ENCODE measurements at places on chromosomes 1 and 21.

DNA sequence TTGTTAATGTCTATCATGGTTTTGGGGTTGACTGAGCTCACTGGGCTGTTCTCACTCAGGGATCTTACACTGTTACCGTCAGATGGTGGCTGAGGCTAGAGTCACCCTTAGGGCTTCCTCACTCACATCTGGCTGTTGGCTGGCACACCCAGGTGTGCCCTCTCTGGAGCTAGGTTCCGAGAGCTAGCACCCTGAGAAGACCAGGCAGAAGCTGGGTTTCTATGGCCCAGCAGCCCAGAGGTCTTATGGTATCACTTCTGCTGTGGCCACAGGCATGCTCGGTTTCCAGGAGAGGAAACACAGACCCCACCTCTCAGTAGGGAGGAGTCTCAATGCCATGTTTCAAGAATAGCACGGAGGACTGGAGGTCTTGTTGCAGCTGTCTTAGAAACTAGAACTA, 20.7 kb upstream of the KIF1B start:
- DNase-seq: no peak

DNA sequence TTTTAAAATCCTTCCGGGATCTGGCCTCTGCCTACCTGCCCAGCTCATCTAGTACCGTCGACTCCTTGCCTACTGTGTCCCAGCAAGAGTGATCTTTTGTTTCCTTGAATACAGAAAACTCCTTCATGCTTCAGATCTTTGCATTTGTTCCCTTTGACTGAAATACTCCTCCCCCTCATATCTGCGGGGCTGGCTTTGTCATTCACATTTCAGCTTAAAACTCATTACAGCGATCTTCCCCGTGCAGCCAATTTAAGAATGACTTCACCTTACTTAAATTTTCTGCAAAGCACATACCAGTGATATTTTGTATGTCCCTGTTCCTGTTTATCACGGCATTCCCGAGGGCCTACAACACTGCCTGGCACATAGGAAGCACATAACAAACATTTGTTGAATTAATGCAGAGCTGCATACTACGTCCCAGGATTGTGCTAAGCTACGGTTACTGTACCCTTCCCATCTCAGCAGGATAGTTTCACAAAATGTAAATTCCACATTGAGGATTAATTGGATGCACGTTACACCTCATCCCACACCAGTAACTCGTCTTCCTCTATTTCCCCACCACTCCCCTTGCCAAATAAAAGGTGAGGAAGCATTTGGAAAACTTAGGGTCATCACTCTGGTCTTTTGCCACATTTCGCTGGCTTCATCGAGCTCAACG, 837 bp upstream of the DESI2 start:
- no peak for DNase-seq

GRCh38 chr1:47766832-47767740, 230.1 kb downstream of the TRABD2B start:
- no peak for DNase-seq

- no peak for DNase-seq
These were observed 25.6 kb downstream of the PHACTR4 start for GRCh38 chr1:28395181-28395580.

- no peak for DNase-seq
These were observed 1.4 kb downstream of the NCAM2 start for GRCh38 chr21:20999659-21000058.

- no peak for DNase-seq
These were observed 50.0 kb downstream of the BEND5 start for GRCh38 chr1:48726557-48727215.

- no peak for DNase-seq
These were observed 1554.0 kb downstream of the KCNT2 start for GRCh38 chr1:195054217-195054687.

- no peak for DNase-seq
These were observed 89.1 kb downstream of the MAN1C1 start for GRCh38 chr1:25705699-25706098.

GRCh38 chr21:26837539-26837938, 7.7 kb downstream of the ADAMTS1 start:
- no peak for DNase-seq

GRCh38 chr21:32329776-32330175, 31.1 kb downstream of the MRAP start:
- DNase-seq: no peak

DNA sequence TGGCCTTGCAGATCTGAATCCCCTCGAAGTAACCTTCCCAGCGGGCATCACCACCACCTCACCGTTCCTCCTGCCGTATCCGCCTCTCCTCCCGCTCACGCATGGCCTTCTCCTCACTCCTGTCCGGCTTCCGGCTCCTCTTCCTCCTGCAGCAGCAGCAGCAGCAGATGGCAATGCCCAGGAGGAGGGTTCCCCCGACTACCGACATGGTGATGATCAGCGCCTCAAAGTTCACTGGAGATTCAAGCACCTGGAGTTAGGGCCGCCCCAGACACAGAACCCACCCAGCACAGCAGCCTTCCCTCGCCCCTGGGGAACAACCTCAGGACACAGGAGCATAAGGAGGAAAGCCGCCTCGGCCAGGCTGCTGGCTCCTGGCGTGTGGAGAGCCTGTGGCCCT, 17.4 kb downstream of the PTTG1IP start:
- DNase-seq: no peak

DNA sequence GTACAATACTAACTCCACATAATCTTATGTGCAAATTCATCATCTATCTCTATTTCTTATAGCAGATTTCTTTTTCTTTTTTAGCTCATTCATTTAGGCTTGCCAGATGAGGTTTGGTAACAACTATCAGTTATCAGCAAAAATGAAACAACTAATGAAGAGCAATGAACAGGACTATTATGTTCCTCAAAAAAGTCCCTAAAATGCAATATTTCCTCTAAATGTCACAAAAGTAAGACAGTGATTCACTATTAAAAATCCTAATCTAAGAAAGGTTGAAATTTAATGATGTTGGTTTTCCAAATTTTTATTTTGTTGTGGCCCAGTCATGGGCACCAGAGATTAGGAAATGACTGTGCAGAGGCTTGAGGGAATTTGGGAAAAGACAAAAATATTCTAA, 135.3 kb downstream of the PPIAL4G start:
- DNase-seq: no peak

DNA sequence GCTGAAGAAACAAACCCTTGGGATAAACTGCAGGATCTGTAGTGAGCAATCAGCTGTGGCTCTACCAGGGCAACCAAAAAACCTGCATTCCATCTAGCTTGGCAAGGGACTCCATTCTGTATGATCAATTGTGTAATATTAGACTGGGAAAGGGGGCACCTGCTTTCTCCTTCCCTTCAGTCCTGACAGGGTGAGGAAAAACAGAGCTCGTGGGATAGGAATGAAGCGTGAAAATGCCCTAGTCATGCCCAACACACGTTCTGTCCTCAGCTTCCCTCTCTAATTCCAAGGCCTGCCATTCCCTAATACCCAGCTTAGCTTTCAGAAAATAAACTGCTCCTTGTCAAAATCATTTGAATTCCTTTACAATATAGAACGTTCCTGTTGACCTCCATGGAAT, 442.3 kb downstream of the PLPP3 start:
- DNase-seq: no peak

- DNase-seq: no peak
These were observed 19.1 kb upstream of the SLC5A9 start for GRCh38 chr1:48203287-48203900.

DNA sequence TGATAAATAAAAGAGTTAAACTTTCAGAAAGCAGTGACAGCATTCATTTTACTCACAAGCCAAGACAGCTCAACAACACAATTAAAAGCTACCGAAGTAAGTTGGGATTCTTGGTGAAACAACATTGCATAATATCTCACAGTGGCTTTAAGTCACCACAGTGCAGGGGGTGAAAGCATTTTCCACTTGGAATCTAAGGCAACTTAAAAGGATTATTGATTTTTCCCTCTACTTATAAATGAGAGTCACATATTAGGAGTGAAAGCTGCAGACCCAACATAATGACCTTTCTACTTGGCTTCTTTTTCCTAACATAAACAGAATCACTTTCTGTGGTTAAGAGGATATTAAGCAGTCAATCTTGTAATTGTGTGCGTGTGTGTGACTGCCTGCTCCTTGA, 536.6 kb upstream of the CXADR start:
- no peak for DNase-seq

GRCh38 chr21:33980276-33980916, 64.8 kb upstream of the ATP5PO start:
- DNase-seq: no peak

GRCh38 chr1:198463709-198464108, 76.8 kb downstream of the ATP6V1G3 start:
- DNase-seq: no peak

DNA sequence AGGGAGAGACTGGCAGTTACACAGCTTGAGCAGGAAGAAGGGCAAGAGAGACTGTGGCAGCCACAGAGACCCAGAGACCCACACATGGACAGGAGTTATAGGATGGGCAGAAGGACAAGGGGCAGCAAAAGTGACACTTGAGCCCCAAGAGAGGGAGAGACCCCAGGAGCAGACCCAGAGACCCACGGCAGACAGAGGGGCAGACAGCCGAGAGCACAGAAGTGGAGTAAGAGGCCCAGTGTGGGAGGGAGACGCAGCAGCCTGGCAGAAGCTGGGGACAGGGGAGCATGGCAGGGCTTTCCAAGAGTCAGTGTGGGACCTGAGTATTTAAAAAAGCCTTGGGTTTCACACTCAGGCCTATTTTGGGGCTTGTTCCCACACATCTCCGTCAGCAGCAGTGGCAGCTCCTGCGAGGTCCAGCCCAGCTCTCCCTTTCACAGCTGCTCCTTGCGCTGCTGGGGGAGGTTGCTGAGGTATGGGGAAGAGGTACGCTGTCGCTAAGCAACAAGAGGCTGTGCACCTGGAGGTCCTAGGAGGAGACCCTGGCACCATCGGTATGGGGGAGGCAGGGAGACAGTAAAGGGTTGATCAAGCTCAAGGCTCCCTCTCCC, 9.0 kb upstream of the MEF2D start:
- no peak for DNase-seq

DNA sequence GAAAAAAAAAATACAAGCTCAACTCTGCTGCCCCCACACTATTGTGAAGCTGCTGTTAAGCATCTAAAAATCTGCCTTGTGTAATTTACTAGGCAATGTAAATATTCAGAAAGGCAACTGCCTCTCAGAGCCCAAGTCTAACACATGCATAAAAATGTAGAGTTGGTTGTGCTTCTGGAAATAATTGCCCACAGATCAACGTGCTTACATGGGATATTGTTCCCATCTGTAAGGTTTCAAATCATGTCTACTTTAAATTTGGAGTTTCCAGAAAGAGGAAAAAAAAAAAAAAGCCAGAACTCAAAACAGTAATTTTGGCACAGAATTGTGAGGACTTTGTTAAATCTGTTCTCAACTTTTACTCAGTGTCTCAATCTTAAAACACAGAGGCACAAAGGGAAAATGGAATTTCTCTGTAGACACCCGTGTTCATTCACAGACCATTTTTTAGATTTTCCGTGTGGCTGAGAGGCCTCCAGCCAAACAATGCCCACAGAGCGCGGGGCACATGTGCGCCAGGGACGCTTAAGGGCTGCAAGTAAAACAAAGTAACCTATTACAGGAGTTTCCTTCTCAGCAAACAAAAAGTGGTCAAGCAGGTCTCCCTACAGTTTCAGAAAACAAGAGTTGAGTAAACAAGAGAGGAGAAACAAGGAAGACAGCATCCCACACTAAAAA, 115.5 kb downstream of the RERE start:
- DNase-seq: no peak

DNA sequence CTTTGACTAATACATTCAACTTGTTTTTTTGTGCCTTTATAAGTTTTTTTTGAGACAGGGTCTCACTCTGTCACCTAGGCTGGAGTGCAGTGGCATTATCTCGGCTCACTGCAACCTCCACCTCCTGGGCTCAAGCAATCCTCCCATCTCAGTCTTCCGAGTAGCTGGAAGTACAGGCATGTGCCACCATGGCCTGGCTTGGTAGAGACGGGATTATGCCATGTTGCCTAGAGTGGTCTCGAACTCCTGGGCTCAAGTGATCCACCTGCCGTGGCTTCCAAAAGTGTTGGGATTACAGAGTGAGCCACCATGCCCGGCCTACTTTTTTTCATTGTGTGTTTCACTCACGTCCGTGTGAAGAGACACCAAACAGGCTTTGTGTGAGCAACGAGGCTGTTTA, 202.7 kb downstream of the DISC1 start:
- DNase-seq: no peak

- no peak for DNase-seq
These were observed 283.1 kb downstream of the TM2D1 start for GRCh38 chr1:61441723-61442262.

DNA sequence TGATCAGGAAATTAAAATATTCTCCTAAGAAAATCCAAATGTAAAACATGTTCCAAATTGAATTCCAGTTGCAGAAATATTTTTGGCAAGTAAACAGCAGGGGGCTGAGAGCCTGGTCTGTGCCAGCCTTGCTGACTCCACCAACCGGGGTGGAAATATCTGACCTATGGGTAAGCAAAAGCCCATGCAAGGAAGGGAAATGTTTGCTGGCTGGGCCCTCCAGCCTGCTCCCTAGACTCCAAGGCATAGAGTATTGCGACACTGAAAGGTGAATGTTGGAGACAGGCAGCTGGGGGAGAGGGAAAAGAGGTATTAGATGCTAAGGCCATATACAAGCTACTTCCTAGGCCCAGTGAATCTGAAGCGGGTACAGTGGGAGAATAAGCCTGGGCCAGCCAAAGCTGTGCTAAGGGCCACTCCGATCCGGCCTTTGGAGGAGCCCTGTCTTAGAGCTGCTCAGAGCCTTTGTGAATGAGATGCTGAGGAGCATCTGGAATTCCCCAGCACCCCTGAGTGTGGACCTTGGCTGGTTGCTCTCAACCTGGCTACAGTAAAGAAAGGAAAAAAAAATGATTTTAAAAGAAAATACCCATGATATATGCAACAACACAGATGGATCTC, 24.9 kb upstream of the ATP1B1 start:
- DNase-seq: no peak

DNA sequence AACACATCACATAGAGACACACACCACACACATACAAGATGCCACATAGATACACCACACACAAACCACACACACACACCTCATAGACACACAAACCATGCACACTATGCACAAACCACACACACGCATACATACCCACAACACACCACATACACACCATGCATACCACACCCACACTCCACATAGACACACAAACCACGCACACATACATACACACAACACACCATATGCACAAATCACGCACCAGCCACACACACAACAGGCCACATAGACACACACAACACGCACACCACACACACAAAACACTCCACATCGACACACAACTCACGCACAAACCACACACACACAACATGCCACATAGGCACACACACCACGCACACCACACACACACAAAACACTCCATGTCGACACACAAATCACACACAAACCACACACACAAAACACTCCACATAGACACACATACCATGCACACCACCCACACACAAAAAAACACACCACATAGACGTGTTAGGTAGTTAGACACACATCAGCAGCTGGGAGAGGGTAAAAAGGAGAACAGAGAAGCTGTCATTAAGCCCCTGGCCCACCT, 49.5 kb upstream of the SLC19A1 start:
- DNase-seq: no peak

- DNase-seq: no peak
These were observed 11.9 kb downstream of the LGALS8 start for GRCh38 chr1:236535662-236536161.

GRCh38 chr1:20429296-20429695, 56.7 kb downstream of the CAMK2N1 start:
- no peak for DNase-seq

- DNase-seq: no peak
These were observed 48.9 kb downstream of the C4BPA start for GRCh38 chr1:207152792-207153468.

GRCh38 chr1:9957726-9958125, 14.5 kb downstream of the NMNAT1 start:
- DNase-seq: no peak

Data from vagina (tissue), 2 donors.